ENCODE measurements at places on chromosomes 5 and 9.

DNA sequence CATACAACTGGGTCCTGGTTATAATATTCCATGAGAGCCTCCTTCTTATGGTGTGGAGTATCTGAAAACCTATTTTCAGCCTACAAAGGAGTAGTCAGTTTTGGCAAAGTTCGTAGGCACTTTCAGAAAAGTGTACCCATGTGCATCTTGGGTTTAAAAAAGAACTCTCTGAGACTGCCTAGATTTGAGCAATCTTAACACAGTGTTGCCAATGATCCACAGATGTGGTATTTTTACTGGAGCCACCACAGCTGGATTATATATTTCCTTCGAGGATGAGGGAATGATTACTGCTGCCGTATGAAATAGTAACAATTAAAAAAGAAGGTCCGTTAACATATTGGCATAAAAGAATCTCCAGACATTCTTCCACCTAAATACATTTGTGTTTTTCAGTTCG lies 1.1 kb downstream of the PALM2AKAP2 start:
- no peak for DNase-seq

- DNase-seq = no peak
Observed at GRCh38 chr5:61228691-61229280, 66.5 kb upstream of the SMIM15 start.

GRCh38 chr5:8306288-8306896 lies 437.4 kb downstream of the MTRR start:
- no peak for DNase-seq

DNA sequence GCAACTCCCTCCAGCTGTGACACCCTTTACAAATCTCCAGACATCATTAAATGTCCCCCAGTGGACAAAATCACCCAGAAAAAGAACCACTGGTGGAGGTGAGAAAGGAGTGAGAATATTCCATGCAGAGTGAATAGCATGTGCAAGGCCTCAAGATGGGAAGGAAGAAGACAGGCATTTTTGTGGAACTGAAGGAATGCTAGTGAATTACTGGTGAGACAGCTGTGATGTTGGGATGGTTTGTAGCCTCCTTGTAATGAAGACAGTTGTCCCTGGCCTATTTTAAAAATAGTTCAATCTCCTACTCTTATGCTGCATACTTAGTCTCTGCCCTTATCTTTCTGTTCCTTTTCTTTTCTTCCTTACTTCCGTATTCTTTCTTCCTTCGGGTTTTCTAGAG lies 124.9 kb upstream of the RPS23 start:
- DNase-seq = no peak
